ENCODE measurements at places on chromosomes 13 and 19.

- no peak for DNase-seq
Measured at GRCh38 chr19:33705090-33705847, 83.5 kb downstream of the CHST8 start.

DNA sequence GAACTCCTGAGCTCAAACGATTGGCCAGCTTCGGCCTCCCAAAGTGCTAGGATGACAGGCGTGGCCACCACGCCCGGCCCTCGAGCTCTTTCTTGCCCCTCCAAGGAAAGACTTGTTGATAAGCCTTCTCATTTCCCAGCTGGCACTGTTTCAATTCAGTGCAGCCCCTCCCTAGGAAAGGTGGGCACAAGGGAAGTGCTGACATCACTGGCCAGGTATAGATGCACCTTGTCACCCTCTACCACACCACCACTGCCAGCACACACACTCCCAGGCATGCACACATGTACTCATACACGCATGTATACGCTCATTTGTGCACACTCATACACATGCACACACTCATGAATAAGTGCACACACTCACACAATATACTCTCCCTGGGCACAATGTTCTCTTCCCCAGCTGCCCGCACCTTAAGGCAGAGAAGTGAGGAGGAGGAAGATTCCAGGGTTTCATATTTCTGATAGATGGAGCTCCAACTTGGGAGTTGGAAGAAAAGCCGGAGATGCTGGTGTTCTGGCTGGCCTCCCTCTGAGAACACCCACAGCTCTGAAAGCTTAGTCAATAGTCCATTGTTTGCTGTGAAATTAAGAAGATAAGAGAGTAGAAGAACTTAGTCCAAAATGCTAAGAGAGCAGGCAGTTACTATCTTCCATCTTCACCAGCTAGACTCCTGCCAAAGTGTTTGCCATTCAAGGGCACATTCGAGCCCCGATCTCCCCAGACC, 196.7 kb downstream of the FOXO1 start:
- no peak for DNase-seq

DNA sequence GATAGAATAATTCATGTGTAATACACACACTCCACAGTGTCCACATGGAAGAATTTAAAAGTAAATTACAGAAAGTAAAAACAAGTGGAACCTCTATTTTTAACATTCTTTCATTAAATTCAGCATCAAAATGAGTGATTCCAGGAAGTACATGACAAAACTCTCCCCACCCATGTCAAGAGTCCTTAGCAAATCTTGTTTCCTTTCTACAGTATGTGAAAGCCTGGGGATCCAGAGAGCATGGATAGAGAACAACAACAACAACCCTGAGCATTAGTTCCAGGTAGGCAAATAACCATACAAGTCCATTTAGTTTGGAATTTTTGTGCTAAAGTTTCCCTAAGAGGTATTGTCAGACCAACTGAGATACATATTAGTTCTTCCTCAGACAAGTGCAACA, 267.9 kb downstream of the ENOX1 start:
- DNase-seq = no peak

DNA sequence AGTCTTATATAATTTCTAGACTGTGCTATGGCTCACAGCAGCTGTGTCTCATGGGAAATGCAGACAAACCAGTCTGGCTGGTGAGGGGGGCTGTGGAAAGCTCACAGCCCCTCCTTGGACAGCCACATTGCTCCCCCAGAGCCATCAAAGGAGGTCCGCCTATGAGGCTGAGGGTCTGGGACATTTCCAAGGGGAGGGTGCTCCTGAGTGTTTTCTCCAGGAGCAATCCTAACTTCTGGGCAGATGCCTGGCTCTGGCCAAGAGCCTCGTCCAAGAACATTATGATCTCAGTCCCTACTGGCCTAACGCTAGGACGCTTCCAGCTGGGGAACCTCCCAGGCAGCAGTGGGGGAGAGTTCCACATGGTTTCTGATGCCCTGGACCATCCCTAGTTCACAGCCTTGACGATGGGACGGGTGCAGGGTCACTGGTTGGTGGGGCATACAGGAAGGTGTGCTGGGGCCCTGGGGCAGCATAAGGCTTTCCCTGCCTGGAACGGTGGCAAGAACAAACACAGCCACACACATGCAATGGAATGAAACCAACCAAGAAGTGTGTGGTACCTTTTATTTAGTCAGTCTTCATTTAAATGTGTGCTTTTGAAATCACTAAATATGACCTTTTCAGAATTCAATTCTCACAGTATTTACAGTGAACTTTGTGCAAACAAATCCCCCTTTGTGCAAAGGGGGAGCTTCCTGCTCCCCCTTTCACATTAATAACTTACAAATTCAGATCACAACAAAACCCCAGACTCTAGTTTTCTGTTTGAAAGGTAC, 60.6 kb downstream of the CDADC1 start:
- DNase-seq = no peak

DNA sequence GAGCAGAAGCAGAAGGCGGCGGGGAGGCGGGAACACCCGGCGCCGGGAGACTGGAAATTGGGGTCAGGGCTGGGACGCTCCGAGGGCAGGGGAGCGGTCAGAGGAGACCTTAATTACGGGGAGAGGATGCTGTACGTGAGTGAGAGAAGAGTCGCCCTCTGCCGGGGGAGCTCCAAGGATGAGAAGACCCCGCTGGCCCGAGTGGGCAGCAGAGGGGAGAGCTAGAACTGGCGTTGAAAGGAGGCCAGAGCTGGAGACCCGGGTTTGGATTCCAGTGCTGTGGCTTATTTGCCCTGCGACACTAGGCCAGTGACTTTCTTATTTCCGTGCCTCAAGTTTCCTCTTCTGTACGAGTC, 536 bp downstream of the FAM32A start:
- peak; percentile 30 for DNase-seq

DNA sequence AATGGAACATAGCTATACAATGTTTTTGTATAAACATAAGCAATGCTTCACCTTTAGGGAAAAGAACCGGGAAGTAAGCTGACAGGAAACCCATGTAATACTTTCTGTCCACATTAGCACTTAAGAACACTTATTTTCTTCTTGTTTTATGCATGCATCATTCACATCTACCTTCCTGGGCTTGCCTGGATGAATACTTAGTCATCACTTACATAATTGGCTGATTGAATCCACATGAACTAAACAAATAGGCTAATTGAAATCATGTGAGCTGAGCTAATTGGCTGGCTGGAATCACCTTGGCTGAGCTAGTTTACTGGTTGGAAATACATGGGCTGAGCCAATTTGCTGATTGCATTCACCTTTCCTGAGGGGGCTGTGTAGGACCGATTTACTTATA, 78.8 kb downstream of the ZNF726 start:
- no peak for DNase-seq

- no peak for DNase-seq
Measured at GRCh38 chr13:96490496-96490989, 400.6 kb downstream of the HS6ST3 start.
